AG20443 (cell line): ENCODE measurements at places on chromosomes 5 and 9.

DNA sequence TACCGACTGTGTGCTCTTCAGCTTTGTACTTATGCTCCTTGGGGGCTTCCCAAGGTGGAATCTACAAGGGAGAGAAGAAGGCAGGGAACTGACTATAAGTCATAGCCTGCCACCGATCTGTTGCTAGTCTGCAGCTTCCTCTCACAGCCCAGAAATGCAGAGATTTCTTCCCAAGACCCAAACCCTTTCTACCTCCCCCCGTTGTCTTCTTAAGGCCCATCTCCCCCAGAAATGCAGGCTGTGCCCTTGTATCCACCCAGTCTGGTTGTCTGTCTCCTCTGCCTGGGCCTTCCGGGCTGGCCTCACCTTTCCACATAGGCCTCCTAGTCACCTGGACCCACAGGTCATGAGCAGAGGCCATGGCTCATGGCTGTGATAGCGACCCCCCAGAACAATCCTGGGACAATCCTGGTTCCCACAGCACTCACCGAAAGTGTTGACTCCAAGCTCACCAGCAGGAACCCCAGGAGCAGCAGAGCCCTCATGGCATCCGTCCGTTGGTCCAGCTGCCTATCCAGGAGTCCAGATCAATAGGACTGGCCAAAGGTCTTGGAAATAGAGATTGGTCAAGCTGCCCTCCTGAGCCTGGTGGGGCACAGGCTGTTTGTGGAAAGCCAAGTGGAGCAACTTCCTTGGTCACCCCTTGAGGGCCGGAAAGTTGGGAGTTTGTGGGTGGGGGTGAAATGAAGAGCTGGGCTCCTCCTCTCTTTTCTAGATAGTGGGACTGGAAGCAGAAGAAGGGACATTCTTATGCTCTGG lies at the start of gene F12:
Gene F12 (minus strand): TSS at position 522 of the 759 bp plus-strand sequence. CDS start 37 bp downstream, at position 485.
- DNase-seq = no peak

DNA sequence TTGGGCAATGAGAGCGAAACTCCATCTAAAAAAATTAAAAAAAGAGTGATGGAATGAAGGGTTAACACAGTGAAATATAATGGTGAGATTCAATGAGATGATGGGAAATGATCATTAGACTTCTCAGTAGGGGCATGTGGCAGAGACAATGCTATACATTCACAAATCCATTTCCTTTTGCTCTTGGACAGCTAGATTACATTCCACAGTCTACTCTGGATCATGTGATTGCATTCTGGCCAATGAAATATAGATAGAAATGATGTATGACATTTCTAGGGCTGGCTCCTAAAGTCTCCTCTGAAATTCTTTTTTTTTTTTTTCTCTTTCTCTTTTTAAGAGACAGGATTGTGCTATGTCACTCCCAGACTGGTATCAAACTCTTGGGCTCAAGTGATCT lies 3.8 kb upstream of the GALT start:
- DNase-seq = no peak

GRCh38 chr9:99274016-99274415 lies 51.9 kb downstream of the SEC61B start:
- no peak for DNase-seq

- DNase-seq = peak; percentile 16
Measured at GRCh38 chr9:23821375-23822181, 4.5 kb downstream of the ELAVL2 start.

DNA sequence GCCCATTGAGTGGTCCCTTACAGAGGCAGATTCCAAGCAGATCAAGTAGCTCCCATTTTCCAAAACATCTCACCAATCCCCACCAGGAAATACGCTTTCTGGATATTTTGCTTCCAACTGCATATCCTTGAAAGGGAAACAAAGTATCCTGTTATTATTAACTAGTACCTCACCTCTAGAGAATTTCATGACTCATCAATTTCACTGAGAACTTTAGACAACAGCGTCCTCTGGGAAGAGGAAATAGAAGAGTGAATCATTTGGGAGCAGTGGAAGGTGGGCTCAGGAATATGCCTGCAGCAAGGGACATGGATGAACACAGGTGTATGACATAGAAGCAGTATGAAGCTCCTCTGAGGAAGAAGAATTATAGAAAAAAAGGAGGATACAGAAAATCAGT lies 186.7 kb downstream of the MARCHF11 start:
- no peak for DNase-seq

GRCh38 chr5:96752341-96753016 lies 55.3 kb downstream of the ERAP1 start:
- peak; percentile 58 for DNase-seq
